Kidney glomerular epithelial cell (primary cell): ENCODE measurements at places on chromosomes 16 and 17.

GRCh38 chr16:85330694-85331188, 218.5 kb upstream of the CIBAR2 start:
- peak; percentile 59 for DNase-seq

DNA sequence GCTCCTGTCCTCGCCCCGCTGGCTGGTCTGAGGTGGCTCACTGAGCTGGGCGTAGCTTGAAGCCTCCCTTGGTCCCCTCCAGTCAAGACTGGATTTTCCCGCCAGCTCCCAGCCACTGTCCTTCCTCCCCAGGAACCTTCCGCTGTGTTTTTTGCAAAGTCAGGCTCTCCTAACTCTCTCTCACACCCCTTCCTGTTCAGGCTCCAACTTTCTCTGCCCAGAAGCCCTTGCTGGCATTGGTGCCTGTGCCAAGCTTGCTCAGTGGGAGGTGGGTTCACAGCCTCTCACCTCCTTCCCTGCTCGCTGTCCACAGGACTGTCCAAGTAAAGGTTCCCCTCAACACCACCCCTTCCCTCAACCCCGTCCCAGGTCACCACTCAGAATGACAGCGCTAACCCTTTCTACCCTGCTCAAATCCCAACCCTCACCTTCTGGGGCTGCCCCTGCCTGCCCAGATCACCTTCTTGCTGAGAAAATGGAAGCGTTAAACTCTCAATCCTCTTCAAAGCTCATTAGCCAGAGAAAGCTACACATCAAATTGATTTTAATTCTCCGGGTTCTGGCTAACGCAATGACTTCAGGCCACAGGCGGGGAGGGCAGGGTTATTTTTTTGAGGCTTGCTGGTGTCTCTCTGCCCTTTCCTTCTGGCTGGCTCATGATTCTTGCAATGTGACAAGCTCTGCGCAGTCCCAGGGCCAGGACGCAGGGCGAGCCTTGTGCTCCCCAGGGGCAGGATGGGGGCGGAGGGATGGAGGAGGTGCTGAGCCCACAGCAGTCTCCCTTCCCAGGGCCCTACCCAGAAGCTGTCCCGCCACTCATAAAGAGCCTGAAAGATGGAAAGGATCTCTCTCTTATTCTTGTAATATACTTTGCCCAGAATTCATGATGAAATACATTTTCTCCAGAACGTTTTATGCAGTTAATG, 357.2 kb upstream of the TNRC6C start:
- no peak for DNase-seq

GRCh38 chr17:48241131-48241591, 133.6 kb downstream of the SNX11 start:
- DNase-seq: peak; percentile 56

GRCh38 chr17:49015924-49016774, 19.0 kb downstream of the IGF2BP1 start:
- no peak for DNase-seq

GRCh38 chr17:61749823-61750404, 113.4 kb downstream of the BRIP1 start:
- no peak for DNase-seq

GRCh38 chr16:87412996-87413421, 20.9 kb downstream of the MAP1LC3B start:
- no peak for DNase-seq

GRCh38 chr17:27920569-27920968, 27.4 kb upstream of the LYRM9 start:
- DNase-seq: no peak

DNA sequence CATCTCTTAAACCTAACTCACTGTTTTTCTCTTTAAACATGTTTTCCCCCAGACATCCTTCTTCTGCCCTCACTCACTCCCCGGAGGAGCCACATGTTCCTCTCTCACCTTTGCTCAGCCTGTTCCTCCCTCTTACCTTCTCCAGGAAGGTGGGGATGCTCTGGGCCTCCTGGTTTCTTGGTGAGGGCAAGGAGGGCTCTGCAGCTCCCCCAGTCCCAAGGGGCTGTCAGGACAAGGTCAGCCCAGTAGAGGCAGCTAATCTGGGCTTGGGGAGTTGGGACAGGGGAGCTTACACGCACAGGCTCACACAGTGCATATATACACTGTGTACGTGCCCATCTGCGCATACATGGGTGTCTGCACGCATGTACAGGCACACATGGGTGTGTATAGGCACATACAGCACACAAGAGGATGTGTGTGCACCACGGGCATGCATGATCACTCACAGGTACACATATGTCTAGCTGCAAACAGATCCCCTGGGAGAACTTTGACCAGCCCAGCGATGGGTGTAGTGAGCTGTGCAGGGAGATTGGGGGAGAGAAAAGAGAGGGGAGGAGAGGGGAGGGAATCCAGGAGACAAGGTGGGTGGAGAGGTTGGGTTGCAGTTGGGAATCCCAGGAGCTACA, 28.6 kb upstream of the SPNS3 start:
- DNase-seq: no peak

DNA sequence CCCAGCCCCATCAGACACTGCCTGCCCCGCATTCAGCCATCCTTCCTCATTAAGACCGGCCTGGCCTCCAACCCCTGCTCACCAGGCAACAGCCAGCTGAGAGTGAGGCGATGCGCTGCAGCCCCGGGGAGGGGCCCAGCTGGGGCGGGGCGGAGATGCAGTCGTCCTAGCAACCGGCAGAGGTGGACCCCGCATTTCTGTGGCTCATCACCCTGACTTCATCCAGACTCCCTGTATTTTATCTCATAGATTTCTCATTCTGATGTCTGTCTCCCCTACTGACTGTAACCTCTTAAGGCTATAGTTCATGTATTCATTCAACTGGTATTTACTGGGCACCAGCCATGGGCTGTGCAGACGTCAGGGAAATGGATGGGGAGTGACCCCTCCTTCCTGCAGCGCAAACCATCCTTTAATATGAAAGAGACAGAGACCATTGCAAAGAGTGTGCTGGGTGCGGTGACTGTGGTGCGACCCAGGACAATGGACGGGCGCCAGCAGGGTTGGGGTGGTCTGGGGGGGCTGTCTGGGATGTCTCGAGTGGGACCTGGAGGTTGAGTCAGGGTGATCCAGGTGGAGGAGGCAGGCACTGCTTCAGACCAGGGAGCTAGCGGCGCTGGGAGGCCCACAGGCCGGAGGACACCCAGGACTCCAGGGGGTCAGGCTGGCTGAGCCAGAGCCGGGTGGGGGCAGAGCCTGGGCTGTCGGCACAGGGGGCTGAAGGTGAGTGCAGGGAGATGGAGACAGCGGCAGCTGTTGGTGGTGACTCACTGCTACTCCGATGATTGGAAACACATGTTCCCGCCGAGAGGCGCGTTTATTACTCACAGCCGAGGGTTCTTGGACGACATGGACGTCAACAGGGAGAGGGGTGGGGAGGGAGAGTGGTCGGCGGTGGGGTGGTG, 10.5 kb upstream of the TIMP2 start:
- DNase-seq: peak; percentile 49

DNA sequence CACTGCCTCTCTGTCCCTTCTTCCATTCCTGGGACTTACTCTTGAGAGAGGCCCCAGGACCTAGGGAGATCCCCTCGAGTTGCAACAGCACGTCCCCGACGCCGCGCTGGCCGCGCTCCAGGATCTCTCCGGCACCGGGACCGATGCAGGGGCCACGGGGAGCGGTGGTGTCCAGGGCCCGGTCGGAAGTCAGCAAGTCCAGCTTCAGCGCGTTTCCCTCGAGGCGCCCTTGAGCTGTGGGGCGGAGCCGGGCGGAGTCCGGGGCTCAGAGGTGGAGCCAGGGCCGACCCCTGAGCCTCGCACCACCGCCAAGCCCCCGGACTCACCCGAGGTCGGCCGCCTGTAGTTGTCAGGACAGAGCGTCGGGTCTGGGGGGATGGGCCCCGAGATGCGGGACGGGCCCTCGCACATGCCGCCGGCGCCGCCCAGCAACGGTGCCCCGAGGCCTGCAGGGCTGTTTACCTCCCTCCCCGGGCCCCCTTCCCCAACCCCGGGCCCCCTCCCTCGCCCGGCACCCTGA, 458 bp downstream of the ENKD1 start:
- no peak for DNase-seq

GRCh38 chr17:2398182-2398581, 2.7 kb downstream of the MNT start:
- no peak for DNase-seq

DNA sequence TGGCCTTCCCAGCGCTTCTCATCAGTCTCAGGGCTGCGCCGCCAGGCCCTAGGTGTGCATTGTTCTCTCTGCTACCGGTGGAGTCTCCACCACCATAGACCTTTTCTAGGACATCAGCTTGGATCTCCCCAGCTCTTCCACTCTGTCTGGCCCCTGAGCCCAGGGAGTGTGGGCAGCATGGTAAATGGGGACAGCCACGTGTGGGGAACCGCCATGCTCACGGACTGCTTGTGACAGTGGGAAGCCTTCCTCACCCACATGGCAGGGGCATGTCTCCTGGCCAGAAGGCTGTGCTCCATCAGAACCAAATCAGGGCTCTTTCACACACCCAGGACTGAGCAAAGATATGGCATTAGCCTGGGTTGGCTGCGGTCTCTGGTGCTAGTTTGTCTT, 51.3 kb downstream of the TNFRSF13B start:
- DNase-seq: no peak

GRCh38 chr16:30457743-30458560, 12.3 kb upstream of the SEPHS2 start:
- no peak for DNase-seq

DNA sequence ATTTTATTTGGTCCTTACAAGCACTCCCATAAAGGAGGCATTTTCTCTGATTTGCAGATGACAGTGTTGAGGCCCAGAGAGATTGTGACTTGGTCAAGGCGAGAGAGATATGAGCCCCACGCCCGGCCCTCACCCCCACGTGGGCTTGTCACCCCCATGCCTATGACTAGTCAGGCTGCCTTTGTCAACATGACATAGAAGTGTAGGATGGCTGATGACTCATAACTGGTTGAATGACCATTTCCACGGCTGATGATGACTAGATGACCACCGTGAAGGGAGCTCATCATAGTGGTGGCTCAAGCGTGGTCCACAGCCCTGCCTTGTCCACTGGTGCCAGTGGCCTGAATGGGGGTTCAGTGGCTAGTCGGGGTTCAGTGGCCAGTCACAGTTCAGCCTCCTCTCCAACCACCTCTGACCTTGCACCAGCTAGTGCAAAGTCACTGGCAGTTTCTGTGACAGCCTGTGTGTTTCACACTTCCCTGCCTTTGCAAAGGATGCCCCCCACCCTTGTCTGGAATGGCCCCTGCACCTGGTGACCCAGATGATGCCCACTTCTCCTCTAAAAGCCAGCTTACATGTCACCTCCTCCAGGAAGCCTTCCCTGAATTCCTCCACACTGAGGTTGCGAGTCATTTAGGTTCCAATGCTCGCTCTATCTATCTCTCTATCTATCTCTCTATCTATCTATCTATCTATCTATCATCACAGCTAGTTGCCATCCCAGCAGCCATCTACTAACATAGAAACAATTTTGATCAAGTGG, 3.8 kb upstream of the WSCD1 start:
- no peak for DNase-seq

DNA sequence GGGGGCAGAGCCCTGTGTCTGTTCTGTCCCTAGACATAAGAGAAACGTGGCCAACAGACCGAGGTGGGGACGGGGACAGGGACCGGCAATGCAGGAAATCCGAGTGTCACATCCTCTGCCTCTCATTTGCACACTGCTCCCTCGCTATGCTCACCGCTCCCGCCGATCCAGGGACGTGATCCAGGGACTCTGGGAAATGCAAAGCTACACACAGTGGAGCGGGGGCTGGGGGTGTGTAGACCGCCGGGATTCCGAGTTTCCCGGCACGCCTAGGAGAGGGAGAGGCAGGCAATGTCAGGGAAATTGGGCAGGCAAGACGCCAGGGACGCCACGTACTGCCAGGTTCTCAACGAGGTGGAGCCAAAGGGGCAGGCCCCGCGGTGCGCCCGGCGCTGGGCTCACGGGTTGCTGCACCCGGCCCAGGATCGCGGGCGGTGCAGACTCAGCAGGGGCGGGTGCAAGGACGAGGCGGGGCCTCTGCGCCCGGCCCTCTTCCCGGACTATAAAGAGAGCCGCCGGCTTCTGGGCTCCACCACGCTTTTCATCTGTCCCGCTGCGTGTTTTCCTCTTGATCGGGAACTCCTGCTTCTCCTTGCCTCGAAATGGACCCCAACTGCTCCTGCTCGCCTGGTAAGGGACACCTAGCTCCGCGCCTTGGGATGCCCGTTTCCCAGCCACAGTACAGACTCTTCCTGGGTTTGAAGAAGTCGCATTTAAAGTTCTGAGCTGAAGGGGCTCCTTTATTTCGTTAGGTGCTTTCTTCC, at the start of gene MT1X:
Gene MT1X, plus strand, starts transcription at position 532 of the 764 bp plus-strand sequence. Its CDS starts 71 bp downstream, at position 603.
- peak; percentile 82 for DNase-seq

DNA sequence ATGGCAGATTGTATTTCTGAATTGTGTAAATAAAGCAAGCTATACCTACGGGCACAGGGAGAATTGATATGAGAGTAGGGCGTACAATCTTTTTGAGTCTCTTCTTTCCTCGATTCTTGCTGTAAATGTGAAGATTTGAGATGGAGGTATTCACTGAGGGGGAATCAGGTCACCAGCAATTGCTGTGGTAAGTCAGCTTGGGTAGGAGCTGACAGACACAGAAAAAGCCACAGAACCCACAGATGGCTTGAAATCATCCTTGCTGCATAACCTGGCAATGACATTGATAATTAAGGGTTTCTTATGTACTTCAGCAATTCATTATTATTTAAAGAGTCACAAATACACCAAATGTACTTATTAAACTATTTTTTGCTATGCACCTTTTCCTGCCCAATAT, 164.2 kb downstream of the CNTNAP4 start:
- DNase-seq: no peak

DNA sequence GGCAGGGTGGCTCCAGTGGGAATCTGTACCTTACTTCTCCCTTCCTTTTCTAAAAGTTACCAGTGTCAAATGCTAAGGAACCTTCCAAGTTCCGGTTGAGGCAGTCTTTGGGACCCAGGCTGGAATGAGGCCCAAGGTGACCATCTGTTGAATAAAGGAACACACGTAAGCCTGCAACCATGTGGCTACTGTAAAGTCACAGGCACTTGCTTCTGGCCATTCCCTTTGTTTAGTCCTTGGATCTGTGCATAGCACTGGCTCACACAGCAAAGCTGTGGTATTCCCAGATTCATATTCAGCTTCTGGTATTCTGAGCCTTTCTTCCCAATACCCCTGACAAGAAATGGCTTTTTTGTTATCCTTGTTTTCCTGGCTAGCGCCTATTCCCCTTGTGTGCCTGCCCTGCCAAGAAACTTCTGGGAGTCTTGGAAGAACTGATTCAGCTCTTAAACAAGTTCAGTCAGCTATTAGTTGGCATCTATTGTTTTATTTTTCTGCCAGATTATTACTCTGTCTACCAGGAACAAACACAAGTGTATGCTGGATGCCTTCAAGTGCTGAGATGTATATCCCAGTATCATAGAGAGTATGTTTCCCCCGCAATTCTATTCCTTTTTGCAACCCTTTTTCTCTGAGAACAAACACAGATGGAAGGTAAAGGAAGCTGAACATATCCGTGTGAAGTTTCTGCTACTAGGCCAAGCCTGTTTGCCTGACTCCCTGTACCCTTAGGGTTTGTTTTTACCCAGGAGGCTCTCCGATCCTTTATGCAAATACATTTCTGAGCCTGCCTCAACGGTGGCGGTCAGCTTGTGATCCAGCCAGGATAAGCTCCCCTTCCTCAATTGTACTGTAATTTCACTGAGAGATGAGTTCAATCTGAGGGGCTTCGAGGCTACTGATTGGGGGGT, 13.2 kb downstream of the TMEM238L start:
- no peak for DNase-seq

DNA sequence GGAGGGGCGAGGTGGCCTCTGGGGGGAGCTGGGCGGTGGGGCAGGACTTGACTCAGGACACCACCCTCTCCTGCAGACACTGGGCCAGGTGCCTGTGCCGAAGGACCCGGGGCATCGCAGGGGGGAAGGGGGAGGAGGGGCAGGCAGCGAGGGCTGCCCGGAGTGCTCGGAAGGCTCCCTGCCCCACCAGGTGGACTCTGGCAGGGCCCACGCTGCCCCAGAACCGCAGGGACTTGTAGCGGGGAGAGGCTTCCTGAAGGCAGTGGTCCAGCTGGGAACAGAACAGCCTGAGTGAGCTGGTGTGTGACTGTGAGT, 4.4 kb upstream of the HCRT start:
- no peak for DNase-seq
